ENCODE measurements at places on chromosomes 7 and 10. TPM values are rescaled to one million over a fixed set of nuclear protein-coding genes. Genes with fewer than 3 reads are reported as not detected.

ACSM6 gene
- not detected for total RNA-seq

SPDYE11 gene
- not detected for total RNA-seq

CYP3A7 gene
- 0.21 TPM for total RNA-seq

CLDN3 gene
- 12.8 TPM for total RNA-seq

DKK1 gene
- 2.5 TPM for total RNA-seq

SLC18A3 gene
- not detected for total RNA-seq

OIT3 gene
- 0.18 TPM for total RNA-seq

DNA sequence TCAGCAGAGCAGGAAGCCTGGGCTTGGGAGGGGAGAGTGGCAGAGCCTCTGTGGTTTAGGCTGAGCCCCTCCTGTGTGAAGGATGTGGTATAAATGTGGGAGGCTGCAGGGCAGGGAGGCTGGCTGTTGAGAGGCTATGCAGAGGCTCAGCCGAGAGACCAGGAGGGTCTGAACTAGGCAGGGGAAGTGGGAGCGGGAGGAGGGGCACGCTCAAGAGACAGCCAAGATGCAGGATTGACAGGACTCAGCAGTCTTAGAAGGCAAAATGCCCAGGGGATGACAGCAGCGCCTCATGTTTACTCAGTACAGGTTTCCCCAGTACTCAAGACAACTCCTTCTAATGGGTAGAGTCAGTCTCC, 24.3 kb downstream of the BTBD16 start:
- no peak overlapping the region for H3K27ac ChIP-seq
- no peak overlapping the region for H3K4me3 ChIP-seq
- peaks cover 5% of the 10 kb centered on the region for H3K4me1 ChIP-seq
- H3K27me3 ChIP-seq = no peaks in the 10 kb centered on the region

GRCh38 chr7:157613575-157614322, 276.9 kb downstream of the DNAJB6 start:
- no peak overlapping the region for H3K27ac ChIP-seq
- H3K4me3 ChIP-seq = peak overlapping the region; percentile 56
- no peak for DNase-seq
- H3K4me1 ChIP-seq = no peaks in the 10 kb centered on the region
- H3K27me3 ChIP-seq = peaks cover 4% of the 10 kb centered on the region

- no peak overlapping the region for H3K27ac ChIP-seq
- no peaks in the 10 kb centered on the region for H3K36me3 ChIP-seq
- no peaks in the 10 kb centered on the region for H3K4me1 ChIP-seq
- no peaks in the 10 kb centered on the region for H3K27me3 ChIP-seq
- no peak overlapping the region for H3K4me3 ChIP-seq
Observed at GRCh38 chr10:92268748-92269147, 22.1 kb downstream of the CPEB3 start.

DNA sequence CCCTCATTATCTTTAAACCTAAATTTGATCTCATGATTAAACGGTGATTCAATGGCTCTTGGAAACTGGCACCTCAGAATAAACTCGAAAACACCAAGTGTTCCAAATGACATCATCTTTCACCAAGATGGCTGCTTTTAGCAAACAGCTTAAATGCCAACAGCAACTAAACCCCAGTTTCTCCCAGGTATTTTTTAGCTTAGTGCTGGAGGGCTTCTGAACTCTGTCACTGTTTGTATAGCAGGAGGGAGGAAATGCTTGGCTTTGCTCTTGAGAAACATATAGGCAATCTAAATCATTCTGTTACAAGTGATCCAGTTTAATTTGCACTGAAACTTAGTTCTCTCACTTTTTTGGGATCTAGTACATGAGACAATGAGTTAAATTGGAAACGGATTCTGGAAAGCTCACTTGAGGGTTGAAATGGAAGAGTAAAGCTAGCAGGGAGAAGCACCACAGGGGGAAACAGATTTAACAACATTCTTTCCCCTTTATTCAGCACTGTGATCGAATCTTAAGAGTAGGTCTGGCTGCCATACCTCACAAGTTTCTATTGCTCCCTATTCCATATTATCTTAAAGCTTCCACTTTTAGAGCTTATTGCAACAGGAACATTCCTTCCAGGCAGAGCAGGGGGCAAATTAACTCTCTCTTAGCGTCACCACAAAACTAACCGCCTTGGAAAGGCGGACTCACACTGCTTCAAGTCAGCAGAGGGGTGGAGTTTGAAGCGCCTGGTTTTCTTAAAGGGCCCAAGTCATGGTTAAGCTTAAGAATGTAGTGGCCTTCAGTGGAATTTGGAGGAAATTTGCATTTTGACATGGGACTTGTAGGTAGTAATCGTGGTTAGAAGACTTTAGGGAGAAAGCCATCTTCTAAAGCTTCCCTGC, 1.8 kb upstream of the CCDC6 start:
- no peaks in the 10 kb centered on the region for H3K27me3 ChIP-seq
- H3K4me1 ChIP-seq = peaks cover 34% of the 10 kb centered on the region
- H3K4me3 ChIP-seq = peak overlapping the region; percentile 97
- H3K36me3 ChIP-seq = no peaks in the 10 kb centered on the region
- peak overlapping the region; percentile 92 for H3K27ac ChIP-seq

GRCh38 chr7:99141841-99142726, 1.8 kb downstream of the SMURF1 start:
- DNase-seq = peak; percentile 63
- no peaks in the 10 kb centered on the region for H3K27me3 ChIP-seq
- peak overlapping the region; percentile 90 for H3K4me3 ChIP-seq
- H3K4me1 ChIP-seq = peaks cover 49% of the 10 kb centered on the region
- no peaks in the 10 kb centered on the region for H3K36me3 ChIP-seq
- peak overlapping the region; percentile 86 for H3K27ac ChIP-seq

GRCh38 chr7:1214516-1214915, 18.2 kb upstream of the UNCX start:
- H3K4me1 ChIP-seq = peaks cover 7% of the 10 kb centered on the region
- no peaks in the 10 kb centered on the region for H3K36me3 ChIP-seq
- no peak overlapping the region for H3K27ac ChIP-seq
- H3K4me3 ChIP-seq = no peak overlapping the region
- no peak for DNase-seq

DNA sequence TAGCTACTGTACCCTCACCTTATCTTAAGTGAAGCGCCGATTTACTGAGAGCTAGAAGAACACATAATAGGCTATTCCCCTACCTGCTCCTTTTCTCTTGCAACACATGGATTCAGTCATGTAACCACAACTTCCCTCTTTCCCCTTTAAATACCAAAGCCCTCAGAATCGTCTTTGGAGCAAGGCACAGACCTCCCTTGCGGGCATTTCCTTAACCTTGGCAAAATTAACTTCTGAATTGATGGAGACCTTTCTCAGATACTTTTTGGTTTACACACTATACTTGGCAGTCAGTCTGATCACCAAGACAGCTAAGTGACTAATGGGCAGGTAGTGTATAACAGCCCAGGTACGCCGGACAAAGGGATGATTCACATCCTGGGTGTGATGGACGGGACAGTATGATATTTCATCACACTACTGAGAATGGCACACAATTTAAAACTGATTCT, 72.7 kb upstream of the SEC61G start:
- no peaks in the 10 kb centered on the region for H3K4me1 ChIP-seq
- no peak overlapping the region for H3K27ac ChIP-seq
- DNase-seq = no peak
- H3K36me3 ChIP-seq = no peaks in the 10 kb centered on the region
- no peak overlapping the region for H3K4me3 ChIP-seq

- H3K36me3 ChIP-seq = no peaks in the 10 kb centered on the region
- no peak overlapping the region for H3K4me3 ChIP-seq
- H3K27ac ChIP-seq = no peak overlapping the region
- no peaks in the 10 kb centered on the region for H3K4me1 ChIP-seq
Observed at GRCh38 chr7:111660478-111660877, 98.2 kb upstream of the IMMP2L start.

- H3K27me3 ChIP-seq = peaks cover 67% of the 10 kb centered on the region
- DNase-seq = no peak
- H3K4me1 ChIP-seq = no peaks in the 10 kb centered on the region
- H3K27ac ChIP-seq = no peak overlapping the region
- no peak overlapping the region for H3K4me3 ChIP-seq
Observed at GRCh38 chr7:1298931-1299885, 66.5 kb downstream of the UNCX start.

GRCh38 chr10:29144126-29144525, 144.7 kb upstream of the LYZL1 start:
- H3K27me3 ChIP-seq = no peaks in the 10 kb centered on the region
- H3K4me1 ChIP-seq = no peaks in the 10 kb centered on the region
- H3K27ac ChIP-seq = no peak overlapping the region

DNA sequence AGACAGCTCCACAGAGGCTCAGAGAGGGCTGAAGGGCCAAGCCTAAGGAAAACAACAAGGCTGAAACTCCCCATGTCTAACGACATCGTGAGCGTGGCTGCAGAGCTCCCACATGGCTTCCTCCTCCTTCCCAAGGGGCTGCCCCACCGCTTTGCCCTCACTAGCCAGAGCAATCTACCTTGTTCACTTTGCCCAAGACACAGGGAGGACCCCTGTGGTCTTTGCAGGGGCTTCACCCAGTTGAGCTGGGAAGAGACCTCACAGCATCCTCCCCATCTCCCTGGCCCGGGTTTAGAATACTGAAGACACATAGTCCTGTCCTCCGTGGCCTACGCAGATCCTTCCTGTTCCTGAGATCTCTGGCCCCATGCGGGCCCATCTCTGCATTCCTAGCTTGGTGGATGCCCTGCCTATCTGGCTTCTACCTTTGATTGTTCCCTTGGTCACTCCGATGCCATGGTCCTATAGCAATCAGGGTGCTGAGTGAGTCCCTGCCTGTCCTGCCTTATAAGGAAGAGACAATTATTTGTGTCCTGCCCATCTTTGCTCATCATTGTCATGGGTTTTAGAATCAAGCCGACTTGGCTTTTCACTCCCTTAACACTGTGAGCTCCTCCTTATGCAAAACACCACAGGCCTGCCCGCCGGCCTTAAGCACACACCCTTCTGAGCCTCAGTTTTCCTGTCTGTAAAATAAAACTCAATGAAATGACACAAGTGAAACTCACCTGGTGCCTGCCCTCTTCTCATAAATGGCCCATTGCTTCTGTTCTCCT, 73.2 kb downstream of the PARP12 start:
- H3K4me1 ChIP-seq = peaks cover under 1% of the 10 kb centered on the region
- no peak for DNase-seq
- H3K27ac ChIP-seq = no peak overlapping the region
- no peak overlapping the region for H3K4me3 ChIP-seq

- no peak overlapping the region for H3K27ac ChIP-seq
- no peak for DNase-seq
- H3K27me3 ChIP-seq = peaks cover 23% of the 10 kb centered on the region
- peaks cover 28% of the 10 kb centered on the region for H3K4me1 ChIP-seq
- H3K36me3 ChIP-seq = no peaks in the 10 kb centered on the region
Observed at GRCh38 chr10:71209731-71210541, 2.4 kb upstream of the UNC5B start.

GRCh38 chr10:55485827-55486226, 684.8 kb upstream of the PCDH15 start:
- H3K4me3 ChIP-seq = no peak overlapping the region
- H3K27ac ChIP-seq = no peak overlapping the region
- no peaks in the 10 kb centered on the region for H3K4me1 ChIP-seq
- no peaks in the 10 kb centered on the region for H3K36me3 ChIP-seq
- no peak for DNase-seq
- H3K27me3 ChIP-seq = no peaks in the 10 kb centered on the region

DNA sequence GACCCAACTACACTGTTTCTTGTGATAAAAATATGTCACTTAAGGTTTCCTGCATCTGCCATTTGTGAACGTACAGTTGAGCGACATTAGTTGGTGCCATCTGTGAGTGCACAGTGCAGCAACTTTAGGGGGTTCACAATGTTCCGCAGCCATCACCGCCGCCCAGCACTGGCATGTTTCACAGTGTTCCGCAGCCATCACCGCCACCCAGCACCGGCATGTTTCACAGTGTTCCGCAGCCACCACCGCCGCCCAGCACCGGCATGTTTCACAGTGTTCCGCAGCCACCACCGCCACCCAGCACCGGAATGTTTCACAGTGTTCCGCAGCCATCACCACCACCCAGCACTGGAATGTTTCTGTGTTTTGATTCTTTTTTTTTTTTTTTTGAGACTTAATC, 83.0 kb downstream of the MGMT start:
- H3K27me3 ChIP-seq = no peaks in the 10 kb centered on the region
- no peak for DNase-seq
- no peaks in the 10 kb centered on the region for H3K4me1 ChIP-seq
- H3K4me3 ChIP-seq = no peak overlapping the region
- no peak overlapping the region for H3K27ac ChIP-seq
- H3K36me3 ChIP-seq = peaks cover 6% of the 10 kb centered on the region

DNA sequence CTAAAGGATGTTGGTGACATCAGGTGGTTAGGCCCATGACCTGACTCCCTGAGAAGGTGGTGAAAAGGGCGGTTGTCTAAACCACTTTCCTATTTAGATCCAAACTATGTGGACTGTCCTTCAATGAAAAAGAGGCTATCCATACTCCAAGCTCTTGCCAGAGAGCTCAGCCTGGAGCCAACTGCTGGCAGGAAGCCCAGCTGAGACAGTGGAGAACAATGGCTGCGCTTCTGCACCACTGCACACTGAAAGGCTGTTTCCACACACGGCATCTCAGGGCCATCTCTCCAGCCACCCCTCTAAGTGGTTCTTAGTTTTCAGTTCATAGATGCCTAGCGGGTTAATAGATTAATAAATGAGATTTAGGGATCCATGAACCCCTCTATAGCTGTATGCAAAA, 488.8 kb upstream of the ZMIZ1 start:
- no peaks in the 10 kb centered on the region for H3K27me3 ChIP-seq
- no peaks in the 10 kb centered on the region for H3K36me3 ChIP-seq
- H3K27ac ChIP-seq = no peak overlapping the region
- no peak overlapping the region for H3K4me3 ChIP-seq

GRCh38 chr7:50826371-50827172, 43.9 kb upstream of the GRB10 start:
- no peaks in the 10 kb centered on the region for H3K27me3 ChIP-seq
- H3K36me3 ChIP-seq = no peaks in the 10 kb centered on the region
- DNase-seq = no peak
- H3K27ac ChIP-seq = no peak overlapping the region
- H3K4me3 ChIP-seq = no peak overlapping the region

DNA sequence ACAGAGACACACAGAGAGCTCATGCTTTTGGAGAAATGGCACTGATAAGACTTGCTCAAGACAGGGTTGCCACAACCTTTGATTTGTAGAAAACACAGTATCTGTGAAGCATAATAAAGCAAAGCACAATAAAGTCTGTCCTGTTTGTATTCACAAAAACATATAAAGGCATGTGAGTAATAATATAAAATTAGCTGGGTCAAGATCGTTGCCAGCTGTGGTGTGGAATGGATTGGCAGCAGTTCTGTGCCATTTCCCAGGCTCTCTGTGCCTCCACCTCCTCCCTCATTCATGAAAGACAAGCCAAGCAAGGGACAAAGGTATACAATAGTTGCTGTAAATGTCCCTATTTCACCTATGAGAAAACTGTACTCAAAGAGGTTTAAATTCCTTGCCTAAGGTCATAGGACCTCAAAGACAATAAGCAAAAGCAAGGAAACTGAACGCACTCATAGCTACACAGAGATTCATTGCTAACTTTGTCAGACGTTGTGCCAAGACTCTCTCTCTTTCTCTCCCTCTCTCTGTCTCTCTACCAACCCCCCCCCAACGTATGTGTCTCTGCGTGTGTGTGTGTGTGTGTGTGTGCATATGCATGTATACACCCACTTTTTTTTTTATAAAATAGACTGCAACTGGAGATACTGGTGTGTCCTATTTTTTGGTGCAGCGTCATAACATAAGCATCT, 31.8 kb downstream of the CHST3 start:
- no peak for DNase-seq
- no peaks in the 10 kb centered on the region for H3K36me3 ChIP-seq
- H3K27ac ChIP-seq = no peak overlapping the region
- H3K4me3 ChIP-seq = no peak overlapping the region
